ENCODE measurements at places on chromosomes 5 and 9.
A peak's percentile ranks its signal among the peaks of the same experiment; 100 is the strongest.

GRCh38 chr9:137902646-137903045, 25.1 kb downstream of the CACNA1B start:
- DNase-seq, result no peak

DNA sequence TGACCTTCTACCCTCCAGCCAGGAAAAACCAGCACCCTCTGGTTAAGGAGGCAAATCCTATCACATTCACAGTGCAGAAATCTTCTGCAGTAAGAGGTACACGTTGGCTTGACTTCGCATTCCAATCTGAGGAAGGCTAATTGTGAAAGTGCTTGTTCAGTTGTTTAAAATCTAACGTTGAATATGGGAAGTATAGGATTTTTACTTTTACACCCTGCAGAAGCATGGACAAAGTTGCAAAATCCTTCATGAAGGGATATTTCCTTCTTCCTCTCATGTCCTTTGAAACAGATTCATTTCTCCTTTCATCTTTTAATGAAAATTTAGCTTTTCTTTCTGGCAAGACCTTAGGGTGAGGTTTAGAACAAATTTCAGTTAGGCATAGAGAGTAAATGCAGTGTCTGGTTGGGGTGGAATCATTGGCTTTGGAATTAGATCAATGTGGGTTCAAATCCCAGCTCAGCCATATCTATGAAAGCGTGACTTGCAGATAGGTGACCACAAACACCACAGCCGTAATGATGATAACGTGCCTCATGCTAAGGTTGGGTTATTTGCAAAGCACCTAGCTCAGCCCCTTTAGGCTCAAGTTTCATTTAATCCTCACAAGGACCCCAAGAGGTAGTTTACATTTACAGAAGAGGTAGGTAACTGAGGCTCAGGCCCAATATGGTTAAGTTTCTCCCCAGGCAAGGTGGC, 42.2 kb upstream of the C5orf58 start:
- no peak for DNase-seq

GRCh38 chr5:153900703-153901395, 137.9 kb downstream of the FAM114A2 start:
- DNase-seq, result no peak

DNA sequence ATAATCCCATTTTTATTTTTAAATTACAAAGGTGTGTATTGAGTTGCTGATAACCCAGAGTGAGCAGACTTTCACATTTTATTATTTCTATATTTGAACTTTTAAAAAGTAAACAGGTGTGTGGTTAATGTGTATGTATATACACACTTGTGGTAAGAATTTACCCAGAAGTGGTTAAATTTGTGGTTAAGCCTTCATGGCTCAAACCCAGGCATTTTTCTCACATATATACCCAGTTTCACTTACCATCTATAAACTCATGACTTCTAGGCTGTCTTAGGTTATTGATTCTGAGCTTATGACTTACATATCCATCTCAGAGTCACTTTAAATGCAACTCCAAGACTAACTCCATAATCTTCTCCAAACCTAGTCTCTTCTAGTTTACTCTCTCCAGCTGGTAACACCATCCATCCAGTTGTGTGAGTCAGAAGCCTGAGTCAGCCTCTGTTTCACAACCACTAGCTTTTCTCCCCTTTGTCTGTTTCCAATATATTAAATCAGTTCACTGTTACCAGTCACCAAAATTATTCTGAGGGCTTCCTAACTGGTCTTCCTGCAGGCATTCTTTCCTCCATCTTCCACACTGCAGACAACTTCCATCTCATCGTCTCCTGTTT, 20.2 kb downstream of the ZBED3 start:
- DNase-seq, result no peak

GRCh38 chr9:20640331-20641187, 18.3 kb upstream of the MLLT3 start:
- DNase-seq, result peak; percentile 62

GRCh38 chr5:1732945-1733344, 66.7 kb downstream of the MRPL36 start:
- DNase-seq, result no peak

DNA sequence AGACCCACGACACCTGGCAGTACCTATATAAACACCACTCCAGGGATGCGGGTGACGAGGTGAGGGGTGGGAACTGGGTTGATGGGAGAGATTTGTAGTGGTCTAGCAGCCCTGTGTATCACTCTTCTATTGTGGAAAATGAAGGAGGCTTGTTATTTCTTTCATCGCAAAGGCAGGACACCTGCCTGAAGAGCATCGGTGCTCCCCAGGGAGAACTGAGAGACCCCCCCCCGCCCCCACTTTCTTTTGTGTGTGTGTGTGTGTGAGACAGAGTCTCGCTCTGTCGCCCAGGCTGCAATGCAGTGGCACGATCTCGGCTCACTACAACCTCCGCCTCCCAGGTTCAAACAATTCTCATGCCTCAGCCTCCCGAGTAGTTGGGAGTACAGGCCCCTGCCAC, 8.3 kb upstream of the WDR5 start:
- DNase-seq, result no peak

DNA sequence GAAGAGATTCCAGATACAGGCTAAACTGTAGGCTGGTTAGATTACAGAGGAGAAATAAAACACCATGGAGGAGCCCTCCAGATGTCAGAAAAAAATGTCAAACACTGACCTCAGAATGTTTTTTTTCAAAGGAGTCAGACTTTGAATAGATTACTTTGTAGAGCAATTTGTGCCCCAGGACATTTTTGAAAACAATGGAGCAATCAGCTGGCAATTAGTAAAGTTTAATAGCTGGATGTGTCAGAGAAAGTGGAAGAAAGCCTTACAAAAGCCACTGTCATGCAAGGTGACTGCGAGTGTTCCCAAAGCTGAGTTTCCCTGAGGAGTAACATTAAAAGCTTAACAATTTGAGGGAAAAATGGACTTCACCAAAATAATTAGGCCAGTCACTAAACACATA, 417.8 kb upstream of the CTNND2 start:
- no peak for DNase-seq

All from stimulated activated CD4-positive, alpha-beta T cell treated with anti-CD3 and anti-CD28 coated beads, TNF-alpha, amount 100 ng/mL, for 1 hour (primary cell).